ENCODE measurements at places on chromosomes 12 and 14. TPM values are rescaled to one million over a fixed set of nuclear protein-coding genes. Genes with fewer than 3 reads are reported as not detected.

The CRACR2A gene
- total RNA-seq = 1.9 TPM

The PRKCH gene
- 3.0 TPM for total RNA-seq

The TSHR gene
- total RNA-seq = not detected

The FAM177A1 gene
- 83.6 TPM for total RNA-seq

The GLIPR1L1 gene
- not detected for total RNA-seq

The FOXN4 gene
- not detected for total RNA-seq

The WNT1 gene
- total RNA-seq = not detected

The VASH1 gene
- 4.9 TPM for total RNA-seq

The DIO2 gene
- 10.7 TPM for total RNA-seq

The LRP1-AS gene
- total RNA-seq = not detected

The PDE3A gene
- total RNA-seq = 3.9 TPM

The FAM181A gene
- not detected for total RNA-seq

The SLC5A8 gene
- not detected for total RNA-seq

The LIN7A gene
- 0.42 TPM for total RNA-seq

The SLC17A8 gene
- total RNA-seq = not detected

The HOXC10 gene
- 2.6 TPM for total RNA-seq

The HOXC13 gene
- 9.8 TPM for total RNA-seq

The NOS1 gene
- 0.54 TPM for total RNA-seq

The SIX4 gene
- total RNA-seq = 3.3 TPM

The IFNG-AS1 gene
- total RNA-seq = not detected

The JDP2 gene
- total RNA-seq = 27.3 TPM

The RNF212B gene
- total RNA-seq = not detected

The SPTLC2 gene
- total RNA-seq = 23.6 TPM

The SCN8A gene
- 1.8 TPM for total RNA-seq

The CHST11 gene
- total RNA-seq = 33.7 TPM

Measured in A549 treated with RU486 at 1 μM for 4 hours (cell line).